ENCODE measurements at places on chromosomes 16 and 17. TPM values are rescaled to one million over a fixed set of nuclear protein-coding genes. Genes with fewer than 3 reads are reported as not detected.

The KRTAP9-8 gene
- not detected for total RNA-seq

The NPIPB6 gene
- total RNA-seq: not detected

The LITAFD gene
- not detected for total RNA-seq

The NPTX1 gene
- 0.16 TPM for total RNA-seq

The CEP295NL gene
- 6.4 TPM for total RNA-seq

The PLD2 gene
- total RNA-seq: 39.3 TPM

The UNC45B gene
- total RNA-seq: under 0.01 TPM

The FBXL19 gene
- 14.0 TPM for total RNA-seq

Measured in bladder microvascular endothelial cell (primary cell).